Left forelimb (tissue), 1 donor: ENCODE measurements at places on chromosomes 4 and X.

DNA sequence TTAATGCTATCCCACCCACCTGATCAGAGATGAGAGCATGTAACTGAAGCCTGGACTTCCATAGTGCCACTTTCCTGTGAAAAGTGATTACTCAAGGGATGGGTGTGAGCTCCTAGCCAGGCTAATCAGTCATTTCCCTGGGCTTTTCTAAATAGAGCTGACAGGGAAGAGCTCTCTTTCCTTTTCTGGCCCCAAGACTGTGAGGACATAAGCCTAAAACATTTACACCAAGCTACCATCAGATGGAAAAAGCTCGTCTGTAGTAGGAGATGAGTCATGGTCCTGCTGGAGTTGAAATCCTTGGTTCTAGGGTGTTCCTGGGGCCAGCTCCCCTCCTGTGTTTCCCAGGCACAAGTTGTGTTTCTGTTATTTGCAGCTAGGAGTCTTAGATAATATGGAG is 52.4 kb upstream of the NDP start:
- DNase-seq: no peak

- no peak for DNase-seq
Observed at GRCh38 chr4:2377241-2377640, 41.2 kb downstream of the ZFYVE28 start.

GRCh38 chrX:118503260-118504041 is 7.8 kb downstream of the DOCK11 start:
- DNase-seq: no peak

DNA sequence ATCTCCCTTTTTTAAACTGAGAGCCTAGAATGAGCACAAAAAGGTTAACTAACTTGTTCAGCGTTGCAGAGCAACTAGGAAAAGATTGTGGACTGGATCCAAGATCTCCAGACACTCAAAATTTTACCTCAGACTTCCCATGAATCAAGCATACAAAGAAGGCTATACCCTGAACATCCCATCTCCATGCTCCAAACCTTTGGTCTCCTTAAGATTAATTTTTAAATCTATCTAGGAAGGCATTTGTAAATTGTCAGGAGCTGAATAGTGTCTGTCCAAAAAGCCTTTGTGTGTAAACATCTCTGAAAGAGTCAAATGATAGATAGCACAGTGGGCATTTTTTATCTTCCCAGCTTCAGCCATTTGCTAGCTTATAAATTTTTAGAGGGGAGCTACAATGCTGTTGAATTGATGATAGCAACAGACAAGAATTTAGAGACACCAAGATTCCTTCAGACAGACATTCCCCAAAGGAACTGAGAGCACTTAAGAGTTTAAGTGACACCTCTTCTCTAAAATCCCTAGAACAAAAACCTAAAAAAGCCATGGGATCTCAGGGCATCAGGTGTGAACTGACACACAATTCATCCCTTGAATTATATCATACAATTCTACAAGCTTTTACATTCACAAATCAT is 480.8 kb upstream of the FAM241A start:
- no peak for DNase-seq

- peak; percentile 80 for DNase-seq
Observed at GRCh38 chrX:136147315-136147901, at the start of gene FHL1. Gene FHL1 (plus strand): TSS chrX:136147533.

GRCh38 chrX:27751976-27752375 is 55.8 kb upstream of the MAGEB10 start:
- DNase-seq: no peak

DNA sequence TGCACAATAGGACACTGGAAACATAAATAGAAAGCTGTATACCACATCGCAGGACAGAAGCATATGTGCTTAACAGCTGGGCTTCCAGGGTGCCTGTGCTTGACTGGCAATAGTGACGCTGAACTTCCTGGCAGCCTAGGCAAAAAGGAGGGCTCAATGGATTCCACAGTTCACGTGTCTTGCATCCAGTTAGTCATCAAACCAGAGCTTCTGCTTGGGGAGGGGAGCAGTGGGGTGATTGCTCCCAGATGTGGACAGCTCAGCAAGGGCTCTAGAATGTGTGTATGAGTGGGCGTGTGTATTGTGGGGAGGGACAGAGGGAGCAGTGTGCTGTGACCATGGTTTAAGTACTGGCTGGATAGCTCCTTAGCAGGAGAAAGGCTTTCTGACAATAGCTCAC is 2.3 kb downstream of the PRRG3 start:
- peak; percentile 75 for DNase-seq

- DNase-seq: no peak
Observed at GRCh38 chr4:149057594-149057993, 615.4 kb upstream of the NR3C2 start.

GRCh38 chr4:161892951-161893350 is 270.8 kb downstream of the FSTL5 start:
- no peak for DNase-seq

GRCh38 chrX:56817179-56817578 is 88.1 kb downstream of the NBDY start:
- no peak for DNase-seq
